ENCODE measurements at places on chromosomes 12 and 14. TPM values are rescaled to one million over a fixed set of nuclear protein-coding genes. Genes with fewer than 3 reads are reported as not detected.

Gene NANOG
- not detected for total RNA-seq

GRCh38 chr14:50335989-50336824 lies 24.1 kb downstream of the DMAC2L start:
- DNase-seq: no peak
- H3K4me3 ChIP-seq: no peak overlapping the region

DNA sequence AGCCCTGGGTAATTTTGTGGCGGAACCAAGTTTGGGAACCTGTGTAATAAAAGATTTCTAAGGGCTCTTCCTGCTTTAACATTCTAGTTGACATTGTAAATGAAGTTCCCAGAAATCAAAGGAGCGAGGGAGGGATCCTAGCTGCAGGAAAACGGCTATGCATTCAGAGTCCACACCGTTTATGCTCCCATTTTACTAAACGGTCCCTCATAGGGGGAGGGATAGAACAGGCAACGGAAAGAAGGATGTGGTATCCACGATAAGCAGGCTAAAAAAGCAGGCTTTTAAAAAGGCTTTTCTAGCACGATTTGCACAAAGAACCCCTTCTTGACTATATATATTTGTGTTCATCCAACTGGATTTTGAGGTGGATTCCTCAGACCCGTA lies 559 bp downstream of the SYNJ2BP start:
- H3K4me3 ChIP-seq: peak overlapping the region; percentile 92
- H3K36me3 ChIP-seq: no peaks in the 10 kb centered on the region
- H3K27me3 ChIP-seq: no peaks in the 10 kb centered on the region
- no peak for DNase-seq

GRCh38 chr14:51912112-51912786 lies 51.8 kb downstream of the GNG2 start:
- H3K36me3 ChIP-seq: peaks cover 86% of the 10 kb centered on the region
- no peak for DNase-seq
- H3K27ac ChIP-seq: no peak overlapping the region
- H3K4me1 ChIP-seq: peaks cover 43% of the 10 kb centered on the region
- H3K4me3 ChIP-seq: no peak overlapping the region

DNA sequence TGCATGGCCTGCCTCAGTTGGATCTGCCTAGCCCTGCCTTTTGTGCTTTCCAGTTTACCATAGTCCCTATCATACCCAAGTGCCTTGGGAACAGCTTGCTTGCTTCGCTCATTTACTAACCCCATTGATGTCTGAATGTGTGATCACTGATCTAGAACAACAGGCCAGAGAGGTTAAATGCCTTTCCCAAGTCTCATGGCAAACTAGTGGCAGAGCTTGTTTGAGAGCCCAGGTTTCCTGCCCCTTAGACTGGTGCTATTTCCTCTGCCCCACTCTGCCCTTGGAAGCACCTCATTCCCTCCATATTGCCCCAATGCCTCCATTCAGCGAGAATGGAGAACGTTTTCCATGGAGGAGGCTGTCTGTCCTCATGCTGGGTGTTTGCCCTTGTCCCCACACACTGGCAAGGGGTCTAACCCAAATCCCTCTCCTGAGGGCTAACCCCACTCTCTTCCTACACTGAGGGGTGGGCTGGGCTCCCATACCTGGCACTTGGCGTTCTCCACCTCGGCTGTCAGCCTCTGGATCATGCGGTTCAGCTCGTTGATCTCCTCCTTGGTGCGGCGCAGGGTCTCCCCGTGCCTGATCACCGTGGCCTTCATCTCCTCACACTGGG lies 19.8 kb downstream of the KRT7 start:
- H3K27ac ChIP-seq: peak overlapping the region; percentile 98
- H3K36me3 ChIP-seq: peaks cover 17% of the 10 kb centered on the region
- no peak for DNase-seq
- peaks cover 44% of the 10 kb centered on the region for H3K4me1 ChIP-seq
- H3K4me3 ChIP-seq: no peak overlapping the region

Gene OR6C4
- not detected for total RNA-seq

Gene PLCZ1
- not detected for total RNA-seq

- H3K27ac ChIP-seq: no peak overlapping the region
- peaks cover 8% of the 10 kb centered on the region for H3K27me3 ChIP-seq
- no peak for DNase-seq
- no peaks in the 10 kb centered on the region for H3K36me3 ChIP-seq
- peak overlapping the region; percentile 52 for H3K4me3 ChIP-seq
These were observed 452 bp downstream of the INHBE start for GRCh38 chr12:57455374-57456144.

GRCh38 chr14:97456958-97457357 lies 659.8 kb downstream of the VRK1 start:
- H3K27ac ChIP-seq: peak overlapping the region; percentile 98
- H3K4me3 ChIP-seq: peak overlapping the region; percentile 37
- no peaks in the 10 kb centered on the region for H3K27me3 ChIP-seq
- H3K4me1 ChIP-seq: peaks cover 58% of the 10 kb centered on the region

Gene MBIP
- total RNA-seq: 24.6 TPM

Gene CCNT1
- total RNA-seq: 56.9 TPM

Gene TAPBPL
- 45.0 TPM for total RNA-seq

Gene SERPINA12
- not detected for total RNA-seq

DNA sequence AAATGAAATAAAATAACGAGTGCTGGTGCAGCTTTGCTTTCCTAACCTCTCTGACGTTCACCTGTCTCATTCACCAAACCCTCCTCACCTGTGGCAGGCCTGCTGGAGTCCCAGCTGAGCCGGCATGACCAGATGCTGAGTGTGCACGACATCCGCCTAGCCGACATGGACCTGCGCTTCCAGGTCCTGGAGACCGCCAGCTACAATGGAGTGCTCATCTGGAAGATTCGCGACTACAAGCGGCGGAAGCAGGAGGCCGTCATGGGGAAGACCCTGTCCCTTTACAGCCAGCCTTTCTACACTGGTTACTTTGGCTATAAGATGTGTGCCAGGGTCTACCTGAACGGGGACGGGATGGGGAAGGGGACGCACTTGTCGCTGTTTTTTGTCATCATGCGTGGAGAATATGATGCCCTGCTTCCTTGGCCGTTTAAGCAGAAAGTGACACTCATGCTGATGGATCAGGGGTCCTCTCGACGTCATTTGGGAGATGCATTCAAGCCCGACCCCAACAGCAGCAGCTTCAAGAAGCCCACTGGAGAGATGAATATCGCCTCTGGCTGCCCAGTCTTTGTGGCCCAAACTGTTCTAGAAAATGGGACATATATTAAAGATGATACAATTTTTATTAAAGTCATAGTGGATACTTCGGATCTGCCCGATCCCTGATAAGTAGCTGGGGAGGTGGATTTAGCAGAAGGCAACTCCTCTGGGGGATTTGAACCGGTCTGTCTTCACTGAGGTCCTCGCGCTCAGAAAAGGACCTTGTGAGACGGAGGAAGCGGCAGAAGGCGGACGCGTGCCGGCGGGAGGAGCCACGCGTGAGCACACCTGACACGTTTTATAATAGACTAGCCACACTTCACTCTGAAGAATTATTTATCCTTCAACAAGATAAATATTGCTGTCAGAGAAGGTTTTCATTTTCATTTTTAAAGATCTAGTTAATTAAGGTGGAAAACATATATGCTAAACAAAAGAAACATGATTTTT lies 17.1 kb upstream of the AMN start:
- no peak for DNase-seq
- no peaks in the 10 kb centered on the region for H3K27me3 ChIP-seq
- peaks cover 28% of the 10 kb centered on the region for H3K36me3 ChIP-seq
- peaks cover 11% of the 10 kb centered on the region for H3K4me1 ChIP-seq
- H3K27ac ChIP-seq: no peak overlapping the region

GRCh38 chr14:23183479-23183878 lies at the start of gene SLC7A8:
Gene SLC7A8, minus strand, starts transcription at chr14:23183660. Its CDS starts 746 bp downstream, at chr14:23182914.
- DNase-seq: no peak
- H3K4me1 ChIP-seq: peaks cover 2% of the 10 kb centered on the region
- no peak within 1 kb of the TSS for H3K27ac ChIP-seq
- H3K4me3 ChIP-seq: no peak within 1 kb of the TSS

- no peaks in the 10 kb centered on the region for H3K4me1 ChIP-seq
- no peak for DNase-seq
- H3K27ac ChIP-seq: no peak overlapping the region
These were observed 57.4 kb downstream of the AACS start for GRCh38 chr12:125122668-125123067.

- H3K27ac ChIP-seq: no peak overlapping the region
- H3K4me3 ChIP-seq: no peak overlapping the region
- peaks cover 5% of the 10 kb centered on the region for H3K36me3 ChIP-seq
- H3K4me1 ChIP-seq: peaks cover 61% of the 10 kb centered on the region
These were observed 17.8 kb upstream of the HDAC7 start for GRCh38 chr12:47837190-47838171.

DNA sequence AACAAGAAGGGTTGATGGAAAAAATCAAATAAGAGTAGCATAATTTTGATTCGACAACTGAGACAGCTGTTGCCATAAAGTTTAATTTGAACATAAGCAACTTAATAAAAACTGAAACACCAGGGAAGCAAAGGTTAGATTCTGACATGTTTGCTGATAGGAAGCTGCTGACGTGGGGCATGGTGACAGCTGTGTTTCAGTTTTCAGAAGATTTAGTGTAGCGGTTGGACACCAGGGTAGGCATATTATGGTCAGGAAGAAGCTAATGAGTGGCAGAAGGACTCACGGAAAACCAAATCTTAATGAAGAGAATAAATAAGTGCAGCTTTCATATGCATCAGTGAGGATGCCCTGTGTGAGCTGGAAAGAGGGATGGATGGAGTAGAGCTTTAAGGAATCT lies 336.7 kb upstream of the RPL10L start:
- no peaks in the 10 kb centered on the region for H3K27me3 ChIP-seq
- no peaks in the 10 kb centered on the region for H3K4me1 ChIP-seq
- H3K4me3 ChIP-seq: no peak overlapping the region
- no peak overlapping the region for H3K27ac ChIP-seq

- no peak for DNase-seq
- H3K27ac ChIP-seq: no peak overlapping the region
- no peaks in the 10 kb centered on the region for H3K36me3 ChIP-seq
- peaks cover 2% of the 10 kb centered on the region for H3K27me3 ChIP-seq
These were observed 213.4 kb downstream of the VRK1 start for GRCh38 chr14:97010491-97011160.

DNA sequence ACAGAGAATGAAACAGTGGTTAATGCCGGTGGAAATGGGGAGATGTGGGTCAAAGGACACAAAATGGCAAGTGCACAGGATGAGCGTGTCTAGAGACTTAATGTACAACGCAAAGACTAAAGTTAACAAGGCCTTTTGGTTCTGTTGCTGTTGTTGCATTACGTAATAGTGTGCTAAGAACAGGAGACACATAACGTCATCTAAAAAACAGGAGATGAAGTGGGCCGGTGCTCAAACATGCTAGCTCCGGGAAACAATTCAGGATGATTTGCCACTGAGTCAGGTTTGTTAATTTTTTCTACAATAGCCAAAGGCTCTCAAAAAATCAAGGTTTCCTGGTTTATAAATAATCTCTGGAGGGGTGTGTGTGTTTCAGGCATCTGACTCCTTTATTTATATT lies 55.5 kb downstream of the ETV6 start:
- peaks cover 23% of the 10 kb centered on the region for H3K4me1 ChIP-seq
- H3K36me3 ChIP-seq: peaks cover 13% of the 10 kb centered on the region
- H3K27ac ChIP-seq: no peak overlapping the region
- no peaks in the 10 kb centered on the region for H3K27me3 ChIP-seq

- H3K4me3 ChIP-seq: no peak overlapping the region
- peak overlapping the region; percentile 58 for H3K27ac ChIP-seq
- H3K36me3 ChIP-seq: peaks cover 32% of the 10 kb centered on the region
These were observed 52.1 kb downstream of the GALNT4 start for GRCh38 chr12:89472508-89472907.

- peaks cover 11% of the 10 kb centered on the region for H3K4me1 ChIP-seq
- H3K36me3 ChIP-seq: peaks cover 52% of the 10 kb centered on the region
- DNase-seq: no peak
- H3K27me3 ChIP-seq: no peaks in the 10 kb centered on the region
- H3K27ac ChIP-seq: no peak overlapping the region
These were observed 42.0 kb downstream of the AREL1 start for GRCh38 chr14:74670726-74671411.

- H3K36me3 ChIP-seq: no peaks in the 10 kb centered on the region
- DNase-seq: no peak
- H3K4me3 ChIP-seq: no peak overlapping the region
- H3K27ac ChIP-seq: no peak overlapping the region
- H3K27me3 ChIP-seq: no peaks in the 10 kb centered on the region
These were observed 42.5 kb downstream of the CCNK start for GRCh38 chr14:99523704-99524055.

Measured in activated CD4-positive, alpha-beta memory T cell treated with anti-CD3 and anti-CD28 coated beads, Interleukin-2, amount 10 ng/mL, durations not matched to agents 7 days and 5 days (primary cell).